ENCODE measurements at places on chromosomes 1 and 21. TPM values are rescaled to one million over a fixed set of nuclear protein-coding genes. Genes with fewer than 3 reads are reported as not detected.

The VANGL1 gene
- 12.0 TPM for total RNA-seq

The S100A12 gene
- 3.5 TPM for total RNA-seq

The NKAIN1 gene
- 12.1 TPM for total RNA-seq

The PLEKHN1 gene
- 0.88 TPM for total RNA-seq

The SPRR2B gene
- not detected for total RNA-seq

The SLC35D1 gene
- total RNA-seq, result 27.6 TPM

The RNF11 gene
- total RNA-seq, result 121 TPM

The HCN3 gene
- 7.4 TPM for total RNA-seq

The USP21 gene
- 28.2 TPM for total RNA-seq

The FCRL4 gene
- not detected for total RNA-seq

The LIPI gene
- not detected for total RNA-seq

The CRYAA gene
- total RNA-seq, result 23.1 TPM

The INAVA gene
- total RNA-seq, result 6.2 TPM

The CDC20 gene
- 9.0 TPM for total RNA-seq

The FCRL2 gene
- total RNA-seq, result 0.27 TPM

The PLPPR4 gene
- total RNA-seq, result 39.2 TPM

The LCE3E gene
- total RNA-seq, result not detected

The NBPF8 gene
- 16.1 TPM for total RNA-seq

The ALX3 gene
- 2.5 TPM for total RNA-seq

The PRAMEF1 gene
- total RNA-seq, result not detected

Measured in camera-type eye (tissue), 1 donor.